ENCODE measurements at places on chromosomes 7 and 10. TPM values are rescaled to one million over a fixed set of nuclear protein-coding genes. Genes with fewer than 3 reads are reported as not detected.

Gene SLC29A4
- total RNA-seq: 4.7 TPM

Gene ANXA11
- total RNA-seq: 117 TPM

Gene GNAT3
- total RNA-seq: not detected

Gene CTNNA3
- total RNA-seq: 19.8 TPM

Gene STEAP4
- total RNA-seq: 68.2 TPM

Gene LEP
- not detected for total RNA-seq

Gene C7orf33
- not detected for total RNA-seq

Gene SLC13A4
- total RNA-seq: not detected

Gene SLC39A12
- not detected for total RNA-seq

Gene JAKMIP3
- 0.42 TPM for total RNA-seq

Gene POM121
- 13.7 TPM for total RNA-seq

Gene PILRB
- 61.8 TPM for total RNA-seq

Gene NME8
- not detected for total RNA-seq

Gene CXCL12
- 48.1 TPM for total RNA-seq

Gene CCDC3
- total RNA-seq: 12.2 TPM

Gene FGF8
- total RNA-seq: not detected

Measured in gastroesophageal sphincter (tissue), 4 donors.